Inflammatory macrophage treated with lipopolysaccharide for 4 hours (primary cell): ENCODE measurements at places on chromosomes 4 and X.

GRCh38 chrX:155046129-155046810 is 19.6 kb downstream of the FUNDC2 start:
- DNase-seq = no peak

DNA sequence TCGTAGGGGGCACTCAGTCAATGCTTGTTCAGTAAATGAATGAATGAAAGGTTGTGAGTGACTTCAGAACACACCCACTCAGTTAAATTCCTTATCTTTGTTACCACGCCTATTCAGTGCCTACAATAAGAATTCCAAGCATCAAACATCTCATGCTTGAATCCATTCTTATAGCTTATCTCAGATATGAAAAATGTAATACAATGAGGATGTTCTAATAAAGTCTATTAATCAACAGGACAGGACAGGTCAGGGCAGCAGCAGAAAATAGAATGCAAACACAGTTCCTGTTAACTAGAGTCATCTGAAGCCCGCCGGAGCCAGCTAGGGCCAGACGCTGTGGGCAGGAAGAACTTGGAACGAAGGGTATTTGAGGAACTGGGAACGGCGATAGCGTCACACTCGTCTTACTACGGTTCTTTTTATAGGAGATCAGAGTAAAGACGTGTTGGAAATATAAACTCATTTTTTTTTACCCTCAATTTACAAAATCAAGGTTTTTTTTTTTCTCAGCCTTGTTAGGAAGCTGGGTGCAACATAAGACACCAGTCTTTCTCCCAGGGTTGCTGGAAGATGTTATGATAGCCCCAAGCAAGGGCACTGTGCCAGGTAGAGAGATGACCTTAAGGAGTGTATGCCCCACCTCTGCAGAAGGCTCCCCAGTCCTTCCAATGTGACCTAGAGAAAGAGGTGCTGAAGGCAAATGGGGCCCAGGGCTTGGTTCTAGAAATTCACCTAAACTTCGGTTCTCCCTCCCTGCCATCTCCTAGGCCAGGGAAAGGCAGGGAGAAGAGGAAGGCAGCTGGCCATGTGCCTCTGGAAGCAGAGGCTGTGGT is 48.3 kb downstream of the SEL1L3 start:
- DNase-seq = peak; percentile 86

DNA sequence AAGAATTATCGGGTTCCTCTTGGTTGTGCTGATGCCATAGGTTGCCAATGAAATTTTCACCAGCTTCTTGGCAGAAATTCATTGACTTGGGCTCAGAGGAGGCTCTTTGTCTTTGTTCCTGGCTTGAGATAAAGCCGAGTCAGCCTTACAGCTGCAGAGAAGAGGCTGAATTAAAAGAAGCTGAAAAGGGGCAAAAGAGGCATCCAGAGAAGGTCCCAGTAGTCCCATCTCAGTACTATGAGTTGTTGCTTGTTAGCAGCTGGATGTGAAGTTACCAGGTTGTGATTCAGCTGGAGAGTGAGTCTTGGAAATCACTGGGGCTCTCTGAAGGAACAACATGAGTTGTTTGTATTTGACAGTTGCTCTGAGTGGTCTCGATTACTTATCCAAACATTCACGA is 59.7 kb downstream of the SMAD1 start:
- DNase-seq = no peak

- no peak for DNase-seq
These were observed 96.4 kb downstream of the LNX1 start for GRCh38 chr4:53494851-53495250.

- no peak for DNase-seq
These were observed 393.4 kb upstream of the NDST3 start for GRCh38 chr4:117640836-117641235.

GRCh38 chr4:52865300-52865699 is 3.2 kb downstream of the RASL11B start:
- no peak for DNase-seq

DNA sequence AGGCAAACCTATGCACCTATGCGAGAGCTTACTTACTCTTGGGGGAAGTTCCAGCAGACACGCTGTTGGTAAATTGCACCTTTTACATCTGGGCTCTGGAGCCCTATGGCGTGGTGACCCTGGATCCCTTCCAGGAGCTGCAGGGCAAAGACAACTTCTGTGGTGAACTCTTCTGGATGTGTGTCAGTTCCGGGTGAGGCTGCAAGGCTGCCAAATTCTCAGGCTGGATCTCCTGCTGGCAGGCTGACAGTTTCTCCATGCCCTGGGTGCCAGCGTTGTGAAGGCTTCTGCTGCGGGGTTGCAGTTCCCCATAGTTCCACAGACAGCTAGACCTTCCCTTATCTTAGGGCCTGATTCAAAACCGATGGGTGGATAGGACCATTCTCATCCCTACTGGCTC is 37.9 kb downstream of the RAP2C start:
- DNase-seq = no peak

GRCh38 chrX:151996347-151996746 is 21.9 kb upstream of the GABRE start:
- DNase-seq = no peak

DNA sequence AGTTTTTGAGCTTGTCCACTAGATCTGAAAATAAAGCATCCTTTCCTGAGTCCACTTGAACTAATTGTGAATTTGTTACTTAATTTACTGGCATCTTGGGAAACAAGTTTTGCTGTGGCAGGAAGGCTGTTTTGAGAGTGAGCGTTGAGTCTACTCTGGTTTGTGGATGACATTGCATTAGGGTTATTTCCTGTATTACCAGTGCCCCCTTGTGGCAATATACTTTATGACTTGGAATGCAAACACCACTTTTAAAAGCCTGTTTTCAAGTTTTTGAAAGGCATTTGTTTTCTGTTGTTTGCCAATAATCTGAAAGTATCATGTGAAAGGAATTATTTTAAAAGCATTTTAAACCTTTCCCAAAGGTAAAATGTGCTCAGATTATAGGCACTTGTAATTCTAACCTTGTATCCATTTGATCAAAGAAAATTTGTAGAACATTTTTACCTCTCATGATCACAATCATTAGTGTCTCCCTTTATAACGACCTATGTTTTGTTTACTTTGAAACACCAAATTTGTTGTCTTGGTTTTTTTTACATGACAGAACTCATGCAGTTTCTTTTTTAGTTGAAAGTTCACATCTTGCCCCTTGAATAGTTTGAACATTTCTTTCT is 18.0 kb upstream of the CYP2U1 start:
- peak; percentile 79 for DNase-seq

GRCh38 chr4:6265546-6265945 is 4.1 kb upstream of the WFS1 start:
- DNase-seq = no peak

GRCh38 chr4:145326491-145326890 is 146.1 kb upstream of the OTUD4 start:
- DNase-seq = no peak

DNA sequence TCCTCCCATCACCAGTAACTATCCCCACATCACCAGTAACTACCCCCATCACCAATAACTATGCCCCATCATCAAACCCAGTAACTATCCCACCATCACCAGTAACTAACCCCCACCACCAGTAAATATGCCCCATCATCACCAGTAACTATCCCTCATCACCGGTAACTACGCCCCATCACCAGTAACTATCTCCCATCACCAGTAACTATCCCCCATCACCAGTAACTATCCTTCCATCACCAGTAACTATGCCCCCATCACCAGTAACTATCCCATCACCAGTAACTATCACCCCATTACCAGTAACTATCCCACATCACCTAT is 2.9 kb downstream of the ASMTL start:
- DNase-seq = no peak

- no peak for DNase-seq
These were observed 888.2 kb downstream of the RAB28 start for GRCh38 chr4:12595986-12596385.

GRCh38 chrX:82775426-82775825 is 732.7 kb upstream of the POU3F4 start:
- no peak for DNase-seq

DNA sequence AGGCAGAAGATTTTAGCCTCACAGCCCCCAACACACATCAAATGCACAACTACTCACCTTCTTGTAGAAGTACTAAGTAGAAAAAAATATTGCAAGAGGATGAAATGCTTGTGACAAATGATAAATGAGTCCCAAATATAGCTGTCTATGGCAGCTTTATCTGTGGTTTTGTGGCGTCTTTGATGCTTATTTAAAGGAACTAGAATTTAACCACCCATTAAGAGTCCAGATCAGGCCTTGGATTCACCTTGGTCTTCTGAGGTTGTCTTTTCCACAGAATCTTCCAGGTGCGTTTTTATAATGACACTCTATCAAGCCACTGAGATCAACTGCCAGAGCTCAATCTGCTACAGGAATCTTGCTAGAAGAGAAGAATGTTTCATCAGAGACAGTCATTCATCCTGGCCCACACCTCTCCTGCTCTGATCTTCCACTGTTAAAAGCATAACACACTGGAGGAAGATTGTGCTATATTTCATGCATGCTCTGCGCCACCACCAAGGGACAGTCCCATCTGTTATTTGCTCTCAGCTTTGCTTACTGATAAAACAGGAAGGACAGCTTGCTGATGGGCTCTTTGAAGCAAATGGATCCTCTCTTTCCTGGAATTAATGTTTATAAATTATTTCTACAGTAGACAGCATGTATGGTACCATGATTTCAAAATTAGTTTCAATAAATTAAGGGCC is 144.1 kb downstream of the SLC7A11 start:
- DNase-seq = no peak

DNA sequence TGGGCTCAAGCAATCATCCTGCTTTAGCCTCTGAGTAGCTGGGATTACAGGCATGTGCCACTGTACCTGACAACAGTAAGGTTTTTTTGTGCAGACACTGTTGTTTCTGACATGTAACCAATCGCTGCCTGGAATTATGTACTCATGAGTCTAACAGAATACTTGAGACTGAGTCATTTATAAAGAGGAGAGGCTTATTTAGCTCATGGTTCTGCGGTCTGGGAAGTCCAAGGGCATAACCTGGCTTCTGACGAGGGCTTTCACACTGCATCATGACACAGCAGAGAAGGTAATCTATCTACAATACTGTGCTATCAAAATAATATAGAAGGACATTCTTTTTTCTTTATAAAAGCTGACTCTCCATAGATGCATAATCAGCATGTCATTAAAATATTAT is 115.5 kb upstream of the STOX2 start:
- DNase-seq = no peak

DNA sequence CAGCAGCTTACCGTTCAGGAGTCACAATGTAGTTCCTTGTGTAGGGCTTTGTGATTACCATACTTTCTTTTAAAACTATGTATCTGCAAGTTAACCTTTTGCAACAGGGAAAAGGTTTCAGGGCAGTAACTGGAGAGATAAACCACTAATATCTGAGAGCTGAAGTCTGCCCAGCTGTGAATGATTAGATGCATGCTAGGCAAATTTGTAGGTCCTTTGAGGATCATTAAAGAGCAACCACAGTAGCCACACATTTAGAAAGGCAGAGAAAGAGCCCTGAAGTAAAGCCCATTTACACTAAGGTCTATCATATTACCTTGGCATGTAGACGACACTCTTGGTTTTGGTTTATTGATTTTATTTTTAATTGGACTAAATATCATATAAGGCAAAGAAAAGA is 60.0 kb downstream of the ATP8A1 start:
- no peak for DNase-seq

- DNase-seq = no peak
These were observed 5.5 kb upstream of the TRIM75 start for GRCh38 chr4:165048170-165048569.

GRCh38 chr4:52197306-52197705 is 146.2 kb downstream of the SPATA18 start:
- no peak for DNase-seq

- no peak for DNase-seq
These were observed 29.5 kb upstream of the IL3RA start for GRCh38 chrX:1306909-1307625.

DNA sequence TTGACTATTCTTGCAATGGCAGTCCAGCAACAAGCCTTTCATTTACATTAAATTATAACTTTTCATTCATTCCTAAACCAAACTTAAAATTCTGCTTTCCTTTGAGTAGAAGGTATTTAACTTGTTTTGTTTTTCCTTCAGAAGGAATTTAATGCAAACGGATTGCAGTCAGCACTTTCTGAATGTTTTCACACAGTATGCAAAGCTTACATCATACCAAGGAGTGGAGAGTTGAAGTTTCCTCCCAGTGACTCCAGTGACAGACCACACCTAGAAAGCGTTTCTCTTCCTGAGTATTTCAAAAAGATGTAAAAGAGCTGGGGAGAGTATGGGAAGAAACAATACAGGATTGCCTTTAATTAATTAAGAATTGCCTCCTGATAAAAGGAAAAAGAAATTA is 8.1 kb downstream of the EPGN start:
- DNase-seq = peak; percentile 58

DNA sequence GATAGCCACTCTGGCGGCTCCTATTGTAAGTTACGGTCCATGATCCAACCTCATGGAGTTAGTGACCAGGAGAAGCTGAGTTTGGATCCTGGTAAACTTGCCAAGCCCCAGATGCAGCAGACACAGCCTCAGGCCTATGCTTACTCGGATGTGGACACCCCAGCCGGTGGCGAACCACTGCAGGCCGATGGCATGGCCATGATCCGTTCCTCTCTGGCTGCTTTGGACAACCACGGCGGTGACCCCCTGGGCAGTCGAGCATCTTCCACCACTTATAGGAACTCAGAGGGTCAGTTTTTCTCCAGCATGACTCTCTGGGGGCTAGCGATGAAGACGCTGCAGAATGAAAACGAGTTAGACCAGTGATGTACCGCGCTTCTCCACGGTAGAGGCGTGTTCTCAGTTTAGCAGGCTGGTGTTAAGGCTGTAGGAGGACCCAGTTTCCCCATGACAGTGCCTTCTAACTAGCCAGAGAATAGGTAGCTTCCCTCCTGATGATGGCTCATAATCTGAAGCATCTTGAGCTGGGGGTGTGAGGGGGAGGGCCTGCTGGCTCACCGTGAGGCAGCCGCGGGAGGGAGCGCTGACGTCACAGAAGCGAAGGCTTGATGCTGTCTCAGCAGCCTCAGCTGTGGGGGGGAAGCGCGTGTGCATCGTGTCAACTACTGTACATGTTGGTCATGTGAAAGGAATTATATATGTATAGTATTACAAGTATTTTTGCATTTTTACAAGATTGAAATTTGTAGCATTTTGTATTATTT is 31.1 kb downstream of the ZBTB49 start:
- no peak for DNase-seq

- no peak for DNase-seq
These were observed 25.1 kb downstream of the UGDH start for GRCh38 chr4:39502019-39502663.
